ENCODE measurements at places on chromosomes 4 and X.

GRCh38 chrX:97685753-97686152 is 802.0 kb downstream of the RPA4 start:
- H3K27me3 ChIP-seq: no peaks in the 10 kb centered on the region
- no peak overlapping the region for H3K4me3 ChIP-seq
- H3K27ac ChIP-seq: no peak overlapping the region
- DNase-seq: no peak
- H3K36me3 ChIP-seq: no peaks in the 10 kb centered on the region

DNA sequence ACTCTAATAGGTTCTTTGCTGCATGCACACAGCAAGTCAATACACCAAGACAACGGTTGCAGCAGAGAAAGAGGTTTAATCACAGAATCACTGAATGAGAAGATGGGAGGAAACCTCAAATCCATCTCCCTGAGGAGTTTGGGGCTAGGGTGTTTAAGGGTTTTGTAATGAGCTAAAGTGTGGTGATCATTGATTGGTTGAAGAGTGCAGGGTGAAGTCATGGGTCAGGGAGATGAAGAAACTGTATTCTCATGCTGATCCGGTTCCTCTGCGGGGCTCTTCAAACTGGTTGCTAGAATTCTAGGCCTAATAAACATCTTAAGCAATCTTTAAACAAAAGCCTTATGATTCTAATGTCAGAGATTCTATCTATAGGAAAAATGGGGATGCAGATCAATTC is 432.5 kb upstream of the FAM47C start:
- no peak overlapping the region for H3K27ac ChIP-seq
- H3K4me1 ChIP-seq: peaks cover 2% of the 10 kb centered on the region
- no peaks in the 10 kb centered on the region for H3K27me3 ChIP-seq

- H3K27ac ChIP-seq: no peak overlapping the region
- H3K4me1 ChIP-seq: no peaks in the 10 kb centered on the region
- no peaks in the 10 kb centered on the region for H3K36me3 ChIP-seq
- H3K4me3 ChIP-seq: no peak overlapping the region
Observed at GRCh38 chr4:66489370-66489769, 819.1 kb upstream of the EPHA5 start.

DNA sequence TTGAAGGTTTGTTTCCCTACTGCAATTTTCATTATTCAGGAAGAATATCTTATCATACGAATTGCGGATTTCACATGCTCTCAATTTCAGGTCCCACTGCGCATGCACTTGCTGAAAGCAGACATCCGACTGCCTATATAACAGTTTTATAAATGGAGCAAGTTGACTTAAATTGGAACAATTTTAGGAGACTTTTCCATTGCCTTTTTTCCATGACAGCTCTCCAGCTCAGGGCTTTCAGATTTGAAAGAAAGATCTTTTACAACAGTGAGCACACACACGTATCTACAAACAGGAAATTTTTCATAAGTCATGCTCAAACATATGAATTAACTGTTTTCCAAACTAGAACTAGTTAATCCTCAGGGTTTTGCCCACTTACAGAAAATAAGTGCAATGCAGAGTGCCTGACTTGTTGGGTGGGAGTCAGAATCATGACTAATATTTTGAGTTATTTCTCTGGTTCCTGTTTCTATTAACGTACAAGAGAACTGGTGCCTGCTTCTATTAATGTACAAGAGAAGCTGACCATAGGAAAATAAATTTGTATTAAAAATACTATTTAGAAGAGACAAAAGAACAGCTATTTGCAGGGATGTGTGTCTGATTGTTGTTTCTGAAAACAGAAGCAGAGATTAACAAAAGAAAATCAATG is 137.9 kb downstream of the GPC3 start:
- no peaks in the 10 kb centered on the region for H3K27me3 ChIP-seq
- H3K4me1 ChIP-seq: no peaks in the 10 kb centered on the region
- H3K36me3 ChIP-seq: no peaks in the 10 kb centered on the region
- no peak overlapping the region for H3K4me3 ChIP-seq
- H3K27ac ChIP-seq: no peak overlapping the region
- no peak for DNase-seq

- no peaks in the 10 kb centered on the region for H3K36me3 ChIP-seq
- H3K4me1 ChIP-seq: no peaks in the 10 kb centered on the region
- H3K4me3 ChIP-seq: no peak overlapping the region
- DNase-seq: no peak
Observed at GRCh38 chr4:108555701-108556100, 64.7 kb upstream of the RPL34 start.

DNA sequence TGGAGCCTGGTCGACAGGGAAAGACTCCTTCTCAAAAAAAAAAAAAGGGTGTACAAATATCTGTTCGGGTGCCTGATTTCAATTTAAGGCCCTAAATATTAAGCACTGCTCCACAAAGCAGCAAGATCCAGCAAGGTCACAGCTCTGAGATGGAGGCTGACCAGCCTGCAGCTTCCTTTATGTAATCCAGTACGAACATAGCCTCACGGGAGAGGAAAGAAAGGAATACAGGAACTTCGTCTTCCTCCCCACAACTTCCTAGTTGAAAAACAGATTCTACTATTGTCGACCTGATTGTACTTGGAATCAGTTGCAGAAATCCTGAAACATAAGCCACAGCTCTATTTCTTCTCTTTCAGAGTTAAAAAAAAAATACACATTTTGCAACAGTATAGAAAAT is 53.5 kb upstream of the TBC1D9 start:
- no peaks in the 10 kb centered on the region for H3K4me1 ChIP-seq
- no peaks in the 10 kb centered on the region for H3K27me3 ChIP-seq
- DNase-seq: no peak
- no peak overlapping the region for H3K4me3 ChIP-seq
- no peaks in the 10 kb centered on the region for H3K36me3 ChIP-seq
- no peak overlapping the region for H3K27ac ChIP-seq

- H3K4me1 ChIP-seq: no peaks in the 10 kb centered on the region
- no peaks in the 10 kb centered on the region for H3K36me3 ChIP-seq
- H3K27me3 ChIP-seq: no peaks in the 10 kb centered on the region
- H3K4me3 ChIP-seq: no peak overlapping the region
- H3K27ac ChIP-seq: no peak overlapping the region
Observed at GRCh38 chrX:130715299-130715698, 187.7 kb downstream of the ENOX2 start.

DNA sequence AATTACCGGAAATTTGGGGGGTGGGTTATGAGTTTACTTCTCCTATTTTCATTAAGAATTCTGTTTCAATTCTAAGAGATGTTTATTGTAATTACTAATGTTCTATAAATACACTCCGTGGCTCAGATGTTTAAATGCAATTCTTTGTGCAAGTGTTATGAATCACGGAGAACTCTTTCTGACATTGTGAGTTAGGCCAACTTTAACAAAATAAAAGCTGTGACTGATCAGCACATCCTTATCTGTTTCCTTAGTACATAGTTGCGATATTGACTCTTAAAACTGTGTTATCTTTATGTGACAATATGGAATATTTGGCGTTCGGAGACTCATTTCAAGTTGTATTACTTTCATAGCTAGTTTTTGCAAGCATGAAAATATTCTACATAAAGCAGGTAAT is 902 bp downstream of the KLHL4 start:
- H3K36me3 ChIP-seq: no peaks in the 10 kb centered on the region
- no peak overlapping the region for H3K27ac ChIP-seq
- no peak for DNase-seq
- no peaks in the 10 kb centered on the region for H3K27me3 ChIP-seq
- H3K4me1 ChIP-seq: no peaks in the 10 kb centered on the region

DNA sequence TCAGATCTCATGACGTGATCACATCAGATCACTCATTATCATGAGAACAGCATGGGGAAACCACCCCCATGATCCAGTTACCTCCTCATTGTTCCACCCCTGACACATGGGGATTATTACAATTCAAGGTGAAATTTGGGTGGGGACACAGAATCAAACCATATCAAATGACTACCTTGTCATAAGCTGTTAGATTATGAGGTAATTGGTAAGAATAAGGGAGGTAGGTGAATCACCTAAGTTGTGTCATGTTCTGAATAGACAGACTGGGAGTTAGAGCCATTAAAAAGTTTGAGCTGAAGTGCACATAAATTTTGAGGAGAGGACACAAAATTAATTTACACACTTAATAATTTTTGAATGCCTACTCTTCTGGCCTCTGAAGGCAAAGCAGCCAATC is 24.7 kb downstream of the SLC9B1 start:
- H3K4me1 ChIP-seq: no peaks in the 10 kb centered on the region
- no peaks in the 10 kb centered on the region for H3K27me3 ChIP-seq
- H3K27ac ChIP-seq: no peak overlapping the region

- no peaks in the 10 kb centered on the region for H3K4me1 ChIP-seq
- H3K36me3 ChIP-seq: no peaks in the 10 kb centered on the region
- H3K27ac ChIP-seq: no peak overlapping the region
- H3K27me3 ChIP-seq: no peaks in the 10 kb centered on the region
- no peak for DNase-seq
- no peak overlapping the region for H3K4me3 ChIP-seq
Observed at GRCh38 chrX:139909712-139910111, 23.1 kb downstream of the ATP11C start.

GRCh38 chrX:67624325-67624724 is 80.5 kb downstream of the AR start:
- H3K27me3 ChIP-seq: no peaks in the 10 kb centered on the region
- no peak overlapping the region for H3K4me3 ChIP-seq
- no peak for DNase-seq

GRCh38 chr4:84968925-84969324 is 2.4 kb upstream of the WDFY3 start:
- 0 out of 2 replicates have a peak, but pooled peaks cover 1% of the 10 kb centered on the region for H3K4me1 ChIP-seq
- H3K27me3 ChIP-seq: no peaks in the 10 kb centered on the region
- DNase-seq: no peak
- H3K4me3 ChIP-seq: no peak overlapping the region
- no peaks in the 10 kb centered on the region for H3K36me3 ChIP-seq

DNA sequence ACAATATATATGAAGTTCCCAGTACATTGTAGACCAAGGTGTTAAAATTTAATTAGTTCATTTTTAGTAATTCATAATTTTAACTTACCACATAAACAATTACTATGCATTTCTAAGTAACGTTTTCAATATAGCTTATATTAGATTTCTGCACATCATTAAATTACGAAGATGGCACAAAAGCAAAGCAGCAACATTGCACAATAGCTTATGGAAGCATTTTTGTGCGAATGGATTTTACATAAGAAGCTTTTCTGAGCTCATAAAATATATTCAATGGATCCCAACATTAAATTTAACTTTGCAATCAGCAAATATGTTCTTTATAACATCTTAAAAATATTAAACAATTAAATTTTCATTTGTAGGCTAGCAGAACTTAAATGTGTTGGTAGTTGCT is 875.4 kb downstream of the ADGRL3 start:
- H3K27me3 ChIP-seq: no peaks in the 10 kb centered on the region
- no peak overlapping the region for H3K4me3 ChIP-seq
- H3K4me1 ChIP-seq: peaks cover under 1% of the 10 kb centered on the region

DNA sequence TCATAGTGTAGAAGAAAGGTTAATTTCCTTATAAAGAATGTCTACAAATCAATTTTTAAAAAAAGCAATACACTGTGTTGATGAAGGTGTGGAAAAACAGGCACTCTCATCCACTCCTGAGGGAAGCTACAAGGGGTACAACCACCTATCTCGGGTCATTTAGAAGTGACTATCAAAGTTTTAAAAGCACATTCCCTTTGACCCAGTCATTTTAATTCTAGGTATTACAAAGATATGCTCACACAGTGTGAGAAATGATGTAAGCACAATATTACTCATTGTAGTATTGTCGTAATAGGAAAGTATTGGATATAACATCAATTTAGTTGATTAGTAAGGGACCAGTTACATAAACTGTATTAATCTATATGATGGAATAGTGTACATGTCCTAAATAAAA is 7.4 kb upstream of the HCCS start:
- no peaks in the 10 kb centered on the region for H3K4me1 ChIP-seq
- H3K4me3 ChIP-seq: no peak overlapping the region
- no peak for DNase-seq
- H3K27me3 ChIP-seq: no peaks in the 10 kb centered on the region
- H3K36me3 ChIP-seq: no peaks in the 10 kb centered on the region
- H3K27ac ChIP-seq: no peak overlapping the region

Data from iPS DF 6.9 (cell line).